ENCODE measurements at places on chromosomes 2 and 18.

DNA sequence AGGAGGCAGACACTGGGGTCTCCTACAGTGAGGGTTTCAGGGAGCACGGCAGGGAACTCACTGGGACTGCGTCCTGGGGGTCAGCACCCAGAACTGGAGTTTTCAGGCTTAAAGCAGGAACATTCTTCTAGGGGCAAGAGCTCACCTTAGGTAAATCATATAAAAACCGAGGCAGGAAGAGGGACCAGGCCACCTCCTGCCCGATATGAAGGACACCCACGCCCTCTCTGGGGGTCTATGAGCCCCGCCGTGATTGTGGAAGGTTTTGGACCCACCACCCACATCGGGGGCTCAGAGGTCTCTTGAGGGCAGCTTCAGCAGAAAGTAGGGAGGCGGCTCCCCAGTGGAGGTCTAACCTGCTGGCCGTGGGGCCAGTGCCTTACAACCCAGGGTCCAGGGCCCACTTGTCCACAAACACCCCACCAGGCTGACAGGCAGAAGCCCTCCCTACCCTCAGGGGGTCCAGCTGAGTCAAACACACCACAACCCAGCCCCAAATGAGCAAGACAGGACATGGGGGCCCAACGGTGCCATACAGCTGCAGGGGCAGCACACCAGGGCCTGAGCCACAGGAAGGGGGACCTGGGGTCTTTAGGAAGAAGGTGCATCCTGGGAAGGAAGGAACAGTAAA is 25.3 kb downstream of the CROCC2 start:
- DNase-seq = no peak

DNA sequence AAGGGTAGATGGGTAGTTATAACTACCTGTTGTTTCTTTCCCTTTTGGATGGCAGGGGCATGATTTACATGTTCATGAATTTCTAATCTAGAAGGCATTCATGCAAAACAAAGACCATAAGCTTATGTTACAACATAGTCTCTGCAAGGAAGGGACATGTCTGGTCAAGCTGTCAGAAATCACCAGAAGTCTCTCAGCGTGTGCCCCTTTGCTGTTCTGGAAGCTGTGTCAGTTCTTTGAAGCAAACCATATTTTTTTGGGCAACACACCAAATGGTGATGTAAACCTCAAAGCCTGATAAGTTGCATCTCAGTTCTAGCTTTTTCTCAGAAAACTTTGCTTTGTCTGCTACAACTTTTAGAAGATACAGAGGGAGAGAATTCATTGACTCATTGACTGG is 173.5 kb upstream of the CTAGE1 start:
- DNase-seq = no peak

- DNase-seq = no peak
Measured at GRCh38 chr2:97745474-97746174, 32.2 kb downstream of the ZAP70 start.

DNA sequence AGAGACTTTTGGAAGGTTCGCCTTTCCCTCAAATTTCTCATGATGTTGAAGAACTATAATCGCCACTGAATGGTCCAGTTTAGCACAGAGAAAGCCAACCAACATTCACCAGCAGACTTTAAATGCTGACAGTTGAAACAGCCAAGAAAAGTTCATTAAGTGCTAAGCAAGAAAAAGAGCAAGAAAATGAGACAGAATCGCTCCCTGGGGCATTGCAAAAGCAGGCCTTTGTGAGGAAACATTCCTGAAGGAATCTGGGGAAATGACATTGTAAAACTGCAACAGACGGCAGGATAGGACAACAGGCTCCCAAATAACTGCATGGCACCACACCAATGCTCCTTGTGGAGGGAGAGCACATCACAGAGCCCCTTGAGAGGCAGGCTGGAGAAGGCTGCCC is 269.3 kb upstream of the ID2 start:
- DNase-seq = no peak

- DNase-seq = peak; percentile 14
Measured at GRCh38 chr2:24809316-24810007, 16.2 kb downstream of the CENPO start.

- no peak for DNase-seq
Measured at GRCh38 chr2:29902356-29902755, 19.0 kb downstream of the ALK start.

DNA sequence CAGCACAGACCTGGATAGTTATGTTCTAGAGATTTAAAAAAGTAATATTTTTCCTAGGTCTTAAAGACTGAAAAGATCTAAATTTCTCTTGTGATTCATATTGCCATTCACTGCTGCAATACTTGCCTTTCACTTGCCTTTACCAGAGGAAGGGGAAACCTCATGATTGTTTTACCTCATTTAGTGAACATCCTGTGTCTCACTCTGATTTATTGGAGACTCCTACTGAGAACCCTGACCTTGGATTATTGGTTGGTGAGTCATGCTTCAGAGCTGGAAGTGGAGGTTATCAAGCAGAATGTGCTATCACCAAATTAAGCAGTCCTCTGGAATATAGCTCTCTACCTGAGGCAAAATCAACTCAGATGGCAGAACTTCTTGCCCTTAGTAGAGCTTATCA is 500.5 kb downstream of the TSN start:
- DNase-seq = no peak

DNA sequence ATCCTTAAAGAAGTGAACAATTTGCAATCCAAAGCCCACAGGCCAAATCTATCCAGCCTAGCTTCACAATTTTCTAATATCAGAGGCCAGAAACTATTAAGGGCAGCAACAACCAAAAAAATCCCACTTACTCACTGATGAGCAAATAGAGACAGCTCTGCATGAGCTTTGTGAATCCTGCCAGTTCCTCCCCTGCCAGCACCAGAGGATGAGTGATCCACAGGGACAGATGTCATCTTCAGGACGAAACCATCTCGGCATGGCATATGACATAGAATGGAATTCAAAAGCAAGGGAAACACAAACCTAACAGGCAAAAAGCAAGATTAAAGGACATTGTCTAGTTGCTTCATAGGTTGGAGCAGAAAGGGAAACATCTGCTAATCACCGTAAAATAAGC is 2.2 kb upstream of the DSC2 start:
- no peak for DNase-seq

DNA sequence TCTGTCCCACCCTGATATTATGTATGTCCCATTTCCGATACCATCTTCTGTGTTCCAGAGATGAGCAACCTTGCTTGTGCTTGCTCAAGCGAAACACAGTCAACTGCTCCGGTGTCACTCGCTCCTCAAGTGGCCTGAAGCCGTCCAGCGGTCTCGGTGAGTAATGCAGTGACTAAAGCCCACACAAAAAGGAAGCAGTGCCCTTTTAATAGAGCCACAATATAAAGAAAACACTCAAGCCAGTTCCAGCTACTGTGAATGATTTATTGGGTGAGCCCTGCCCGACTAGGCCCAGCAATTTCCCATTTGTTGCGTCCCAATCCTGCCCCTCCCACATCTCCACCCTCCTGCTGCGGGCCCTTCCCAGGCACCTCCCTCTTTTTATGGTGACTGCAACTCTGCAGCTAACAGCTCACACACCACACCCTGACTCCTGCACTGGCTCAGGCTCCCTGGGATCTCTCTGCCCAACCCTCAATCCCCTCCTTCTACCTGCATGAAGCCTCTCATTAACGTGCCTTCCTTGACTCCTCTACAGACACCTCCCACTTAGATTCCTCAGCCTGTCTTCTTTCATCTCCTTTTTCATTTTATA is 44.2 kb upstream of the DSC1 start:
- DNase-seq = no peak

DNA sequence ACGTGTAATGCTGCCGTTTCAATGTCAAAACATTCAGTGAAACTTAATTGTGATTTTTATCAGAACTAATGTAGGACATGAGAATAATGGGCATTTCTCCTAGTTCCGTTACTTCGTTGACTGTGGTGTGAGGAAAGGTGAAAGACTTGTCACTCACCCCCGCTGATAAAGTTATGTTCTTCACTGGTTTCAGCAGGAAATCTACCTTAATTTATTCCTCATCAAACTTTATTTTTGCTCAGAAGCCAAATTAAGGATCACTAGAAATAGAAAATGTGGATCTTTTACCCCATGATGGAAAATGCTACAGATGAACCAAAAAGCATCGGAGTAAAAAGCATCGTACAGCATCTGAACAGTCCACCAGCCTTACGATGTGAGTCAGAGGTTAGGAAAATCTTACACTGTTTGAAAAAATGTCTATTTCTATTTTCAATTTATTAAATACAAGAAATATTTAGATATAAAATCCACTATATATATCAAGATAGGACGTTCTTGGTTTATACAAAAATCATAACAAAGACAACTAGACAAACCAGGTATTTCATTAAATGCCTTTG is 1.0 kb upstream of the ROCK1 start:
- no peak for DNase-seq

DNA sequence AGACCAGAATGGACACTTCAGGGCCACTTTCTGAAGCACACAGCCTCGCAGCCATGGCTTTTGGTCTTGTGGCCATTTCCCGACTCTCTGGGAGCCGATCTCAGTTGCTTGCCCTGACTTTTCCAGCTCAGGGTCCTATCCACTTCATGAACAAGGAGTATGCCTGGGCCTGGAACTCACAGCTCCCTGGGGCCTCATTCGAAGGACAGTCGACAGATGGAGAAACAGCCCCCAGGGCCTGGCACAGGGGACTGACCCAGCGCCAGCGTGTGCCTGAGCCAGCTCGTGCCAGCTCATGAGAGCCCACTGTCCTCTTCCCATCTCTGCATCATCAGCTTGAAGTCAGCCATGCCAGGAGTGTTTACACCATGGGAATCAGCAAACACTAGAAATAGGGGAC is 134.6 kb upstream of the GPC1 start:
- no peak for DNase-seq

GRCh38 chr2:129658430-129658829 is 321.0 kb upstream of the RAB6C start:
- DNase-seq = no peak

DNA sequence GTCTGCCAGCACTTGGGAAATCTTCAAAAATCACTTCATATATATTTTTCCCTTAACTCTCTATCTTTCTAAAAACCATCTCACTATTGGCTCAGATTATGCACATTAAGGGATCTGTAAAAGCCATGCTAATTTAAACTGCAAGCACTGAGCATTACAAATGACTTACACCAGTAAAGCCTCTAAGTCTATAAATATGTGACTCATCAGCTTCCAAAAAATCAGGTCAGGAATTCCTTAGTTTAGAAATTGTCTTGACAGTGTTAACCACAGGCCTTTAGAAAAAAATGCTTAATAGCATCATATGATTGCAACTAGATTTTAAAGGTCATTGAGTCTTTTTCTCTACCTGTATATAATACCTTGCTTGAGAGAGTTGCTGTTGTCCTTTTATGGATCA is 1113.6 kb upstream of the PIK3C3 start:
- peak; percentile 27 for DNase-seq

- no peak for DNase-seq
Measured at GRCh38 chr2:152584301-152584700, 133.0 kb downstream of the PRPF40A start.

- peak; percentile 50 for DNase-seq
Measured at GRCh38 chr2:182784777-182785176, 68.7 kb downstream of the DNAJC10 start.

GRCh38 chr2:203871371-203871983 is 3.9 kb downstream of the CTLA4 start:
- no peak for DNase-seq

GRCh38 chr2:198312596-198313483 is 508.4 kb downstream of the PLCL1 start:
- DNase-seq = no peak

DNA sequence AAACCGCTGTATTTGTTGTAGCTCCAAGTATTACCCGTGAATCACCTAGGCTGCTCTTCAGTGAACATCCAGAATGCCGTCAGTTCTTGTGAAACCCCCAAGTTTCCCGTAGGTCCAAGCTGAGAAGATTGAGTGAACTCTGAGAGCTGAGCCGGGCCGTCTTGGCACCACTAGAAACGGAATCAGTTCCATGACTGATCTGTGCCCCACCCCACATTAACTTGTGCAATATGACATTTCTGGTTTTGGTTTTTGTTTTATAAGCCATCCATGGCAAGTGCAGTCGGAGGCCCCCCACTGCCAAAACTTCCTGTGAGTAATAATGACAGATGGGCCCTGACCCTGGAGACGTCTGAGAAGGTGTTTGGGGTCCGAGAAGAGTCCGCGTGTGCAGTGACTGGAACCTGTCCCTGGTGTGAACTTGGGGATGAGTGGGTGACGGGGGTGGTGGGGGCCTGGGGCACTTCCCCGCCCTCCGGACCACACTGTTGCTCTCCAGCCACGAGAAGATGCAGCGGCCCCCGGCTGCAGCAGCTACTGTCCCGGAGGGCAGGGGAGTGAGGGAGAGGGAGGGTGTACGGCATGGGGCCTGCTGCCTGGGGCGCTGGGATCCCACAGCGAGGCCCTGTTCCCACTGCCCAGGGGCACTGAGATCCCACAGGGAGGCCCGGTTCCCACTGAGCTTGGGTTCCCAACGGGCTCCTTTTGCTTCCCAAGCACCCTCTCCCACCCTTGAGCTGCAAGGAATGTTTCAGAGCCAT is 26.5 kb downstream of the NFATC1 start:
- no peak for DNase-seq

DNA sequence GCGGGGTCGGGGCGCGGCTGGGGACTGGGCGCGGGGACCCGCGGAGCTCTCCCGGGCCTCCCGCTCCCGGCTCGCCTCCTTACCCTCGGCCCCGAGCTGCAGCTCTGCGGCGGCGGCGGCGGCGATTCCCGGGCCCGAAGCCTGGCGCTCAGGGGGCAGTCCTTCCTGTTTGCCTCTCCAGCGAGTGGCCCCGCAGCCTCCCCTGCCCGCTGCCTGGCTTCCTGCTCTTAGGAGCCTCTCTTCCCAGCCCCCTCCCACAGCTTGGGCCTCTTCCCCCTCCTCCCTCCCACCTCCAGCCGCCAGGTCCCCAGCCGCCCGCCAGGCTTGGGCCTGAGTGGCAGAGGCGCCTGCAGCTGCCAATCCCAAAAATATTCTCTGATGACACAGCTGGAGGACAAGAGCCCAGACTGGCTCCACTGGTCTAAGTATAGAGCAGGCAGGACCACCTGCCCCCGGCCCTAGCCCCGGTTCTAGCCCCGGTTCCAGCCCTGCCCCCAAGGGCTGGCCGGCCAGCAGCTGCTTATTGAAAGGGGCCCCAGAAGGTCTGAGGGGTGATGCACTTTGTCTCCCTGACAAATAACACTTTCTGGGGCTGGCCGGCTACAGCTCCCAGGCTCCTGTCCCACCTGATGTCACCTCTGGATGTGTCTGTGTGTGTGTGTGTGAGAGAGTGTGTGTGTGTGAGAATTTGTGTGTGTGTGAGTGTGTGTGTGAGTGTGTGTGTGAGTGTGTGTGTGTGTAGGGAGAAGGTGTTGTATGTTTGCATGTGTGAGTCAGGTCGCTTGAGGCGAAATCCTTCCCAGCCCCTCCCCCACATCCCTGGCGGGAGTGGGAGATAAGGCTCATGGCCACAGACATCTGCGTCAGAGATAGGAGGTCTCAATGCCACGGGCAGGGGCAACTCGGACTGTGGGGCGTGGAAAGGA is at the start of gene OBSL1:
Gene OBSL1 (minus strand): TSS at position 229 of the 926 bp plus-strand sequence. CDS start 307 bp downstream, outside the sequence.
- peak; percentile 38 for DNase-seq

GRCh38 chr2:238407566-238407965 is 19.2 kb upstream of the ASB1 start:
- no peak for DNase-seq

DNA sequence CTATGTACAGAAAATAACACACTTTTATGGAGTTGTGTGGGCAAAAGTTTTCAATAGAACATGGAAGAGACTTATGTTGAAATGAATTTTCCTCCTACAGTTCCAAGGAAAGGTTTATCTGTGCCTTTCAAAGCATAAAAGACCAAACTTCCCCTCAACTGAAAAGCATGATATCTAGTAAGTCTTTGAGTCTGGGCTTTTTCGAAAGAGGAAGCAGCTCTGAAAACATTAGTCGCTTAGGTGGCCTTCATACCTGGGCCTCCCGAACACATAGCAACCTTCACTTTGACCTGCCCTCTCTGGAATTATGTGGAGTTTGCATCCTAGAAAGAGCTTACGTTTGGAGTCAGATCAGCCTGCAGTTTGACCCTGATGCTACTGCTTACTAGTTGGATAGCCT is 4.8 kb upstream of the CAPN14 start:
- no peak for DNase-seq

Measured in HFFc6 (cell line).